ENCODE measurements at places on chromosomes 13 and 19. TPM values are rescaled to one million over a fixed set of nuclear protein-coding genes. Genes with fewer than 3 reads are reported as not detected.

GRCh38 chr13:100115693-100116254 lies 26.9 kb downstream of the PCCA start:
- H3K27me3 ChIP-seq, result no peaks in the 10 kb centered on the region
- DNase-seq, result no peak
- no peak overlapping the region for H3K27ac ChIP-seq
- H3K36me3 ChIP-seq, result no peaks in the 10 kb centered on the region

GRCh38 chr13:99545361-99545760 lies 44.1 kb downstream of the TM9SF2 start:
- no peak overlapping the region for H3K4me3 ChIP-seq
- H3K4me1 ChIP-seq, result no peaks in the 10 kb centered on the region
- no peaks in the 10 kb centered on the region for H3K36me3 ChIP-seq
- H3K27me3 ChIP-seq, result no peaks in the 10 kb centered on the region
- DNase-seq, result no peak

- no peaks in the 10 kb centered on the region for H3K27me3 ChIP-seq
- DNase-seq, result no peak
- no peaks in the 10 kb centered on the region for H3K4me1 ChIP-seq
- no peaks in the 10 kb centered on the region for H3K36me3 ChIP-seq
These were observed 96.3 kb upstream of the C1QTNF9B start for GRCh38 chr13:23993680-23993985.

DNA sequence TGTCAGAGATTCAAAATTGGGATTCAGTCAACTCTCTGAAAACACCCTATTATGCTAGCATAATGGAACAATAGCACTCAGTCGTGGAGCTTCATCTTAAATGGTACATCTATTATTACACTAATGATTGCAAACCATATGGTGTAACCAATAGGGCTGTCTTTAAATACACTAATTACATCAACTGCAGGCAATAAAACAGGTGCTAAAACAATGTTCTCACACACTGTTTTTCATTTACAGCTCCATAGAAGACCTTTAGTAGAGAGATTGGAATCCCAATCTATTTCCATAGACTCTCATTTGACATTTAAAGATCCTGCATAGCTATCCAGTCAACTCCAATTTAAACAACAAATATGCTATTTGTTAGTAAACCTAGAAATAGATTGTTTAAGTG lies 1917.4 kb downstream of the OLFM4 start:
- no peaks in the 10 kb centered on the region for H3K27me3 ChIP-seq
- no peaks in the 10 kb centered on the region for H3K36me3 ChIP-seq
- H3K4me1 ChIP-seq, result no peaks in the 10 kb centered on the region
- no peak for DNase-seq
- no peak overlapping the region for H3K4me3 ChIP-seq

Gene METTL21C
- not detected for total RNA-seq
